Posterior vena cava (tissue), 2 donors: ENCODE measurements at places on chromosomes 12 and 14. TPM values are rescaled to one million over a fixed set of nuclear protein-coding genes. Genes with fewer than 3 reads are reported as not detected.
A peak's percentile ranks its signal among the peaks of the same experiment; 100 is the strongest.

GRCh38 chr12:63292471-63293221 is 141.6 kb upstream of the AVPR1A start:
- no peak for DNase-seq

- DNase-seq = no peak
These were observed 498 bp downstream of the GMFB start for GRCh38 chr14:54488318-54488645.

GRCh38 chr14:87122166-87122565 is 870.8 kb downstream of the GALC start:
- no peak for DNase-seq

DNA sequence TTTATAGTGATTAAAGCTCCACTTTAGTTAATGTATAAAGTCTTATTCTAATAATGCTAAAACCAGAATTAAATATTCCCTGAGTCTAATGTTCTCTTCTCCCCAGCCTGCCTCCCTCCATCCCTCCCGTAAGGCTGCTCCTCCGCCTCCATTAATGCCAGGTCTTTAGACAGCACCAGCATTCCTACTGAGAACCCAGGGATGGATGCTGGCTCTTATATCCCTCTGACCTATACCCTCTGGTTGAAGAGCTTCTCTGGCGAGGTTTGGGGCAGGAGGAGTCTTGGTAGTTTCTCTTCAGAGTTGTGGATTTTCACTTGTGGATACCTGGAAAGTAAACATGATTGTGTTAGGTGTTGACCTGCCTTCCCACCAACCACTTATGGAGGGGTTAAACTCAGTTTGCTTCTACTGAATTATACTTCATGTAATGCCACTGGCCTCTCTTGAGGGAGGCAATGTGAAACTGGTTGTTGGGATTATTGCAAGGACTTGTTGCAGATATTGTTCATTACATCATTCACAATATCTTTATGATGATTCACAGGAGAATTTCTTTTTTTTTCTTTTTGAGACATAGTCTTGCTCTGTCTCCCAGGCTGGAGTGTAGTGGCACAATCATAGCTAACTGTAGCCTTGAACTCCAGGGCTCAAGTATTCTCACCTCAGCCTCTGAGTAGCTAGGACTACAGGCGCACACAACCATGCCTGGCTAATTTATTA is 11.1 kb upstream of the SMAGP start:
- DNase-seq = no peak

GRCh38 chr12:78885466-78885865 is 20.9 kb downstream of the SYT1 start:
- no peak for DNase-seq

GRCh38 chr14:21098892-21099595 is 589 bp upstream of the ZNF219 start:
- DNase-seq = no peak

DNA sequence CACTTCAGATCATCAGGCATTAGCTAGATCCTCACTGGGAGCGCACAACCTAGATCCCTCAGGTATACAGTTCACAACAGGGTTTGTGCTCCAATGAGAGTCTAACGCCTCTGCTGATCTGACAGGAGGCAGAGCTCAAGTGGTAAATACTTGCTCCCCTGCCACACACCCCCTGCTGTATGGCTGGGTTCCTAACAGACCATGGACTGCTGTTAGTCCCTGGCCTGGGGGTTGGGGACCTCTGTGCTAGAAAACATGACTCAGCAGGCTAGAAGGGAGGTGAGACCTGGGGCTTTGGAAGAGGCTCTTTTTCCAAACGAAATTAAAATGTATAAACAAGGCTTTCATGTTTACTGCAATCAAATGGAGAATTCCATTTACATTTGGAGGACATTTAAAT is 691.1 kb downstream of the FLRT2 start:
- DNase-seq = no peak

DNA sequence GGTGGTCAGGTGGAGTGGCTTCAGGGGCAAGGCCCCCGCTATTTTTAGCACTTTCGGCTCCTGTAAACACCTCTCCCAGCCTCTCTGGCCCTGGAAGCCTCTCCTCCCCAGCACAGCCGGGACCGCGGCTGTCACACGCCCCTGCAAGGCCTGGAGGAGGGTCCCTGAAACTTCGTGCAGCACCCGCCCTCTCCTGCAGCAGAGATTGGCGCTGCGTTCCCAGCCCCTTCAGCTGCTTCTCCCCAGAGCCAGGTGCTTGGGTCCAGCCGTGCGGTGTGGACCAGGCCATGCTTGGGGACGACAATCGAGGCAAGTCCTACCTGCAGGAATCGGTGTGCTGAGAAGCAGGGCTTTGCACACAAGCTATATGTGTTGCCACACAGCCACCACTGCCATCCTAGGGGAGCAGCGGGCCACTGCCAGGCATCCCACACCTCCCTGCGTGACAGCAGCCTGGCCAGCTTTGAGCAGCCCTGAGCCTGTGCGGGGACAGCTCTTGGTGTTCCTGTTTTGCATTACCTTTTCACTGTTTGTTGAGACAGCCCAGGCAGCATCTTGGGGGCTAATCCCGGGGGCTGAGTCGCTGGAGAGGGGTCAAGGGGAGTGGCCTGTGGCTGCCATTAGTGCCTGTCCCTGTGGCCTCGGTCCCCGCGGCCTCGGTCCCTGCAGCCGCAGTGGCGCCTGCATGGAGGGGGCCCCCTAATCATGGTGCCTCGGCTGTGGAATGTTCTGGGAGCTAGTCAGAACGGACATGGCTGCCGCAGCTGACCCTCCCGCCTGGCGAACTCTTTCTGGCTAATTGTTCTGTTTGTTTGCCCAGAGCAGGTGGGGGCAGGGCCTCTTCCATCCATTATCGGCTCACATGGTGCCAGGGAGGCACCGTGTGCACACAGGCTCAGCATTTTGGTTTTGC is 27.6 kb upstream of the TRAF3 start:
- no peak for DNase-seq

GRCh38 chr12:67562513-67563287 is 85.8 kb upstream of the DYRK2 start:
- no peak for DNase-seq

- DNase-seq = no peak
These were observed 7.0 kb downstream of the AGAP2 start for GRCh38 chr12:57731411-57732080.

- DNase-seq = no peak
These were observed 84.4 kb downstream of the PPP2R5C start for GRCh38 chr14:101845896-101846295.

- no peak for DNase-seq
These were observed 337.7 kb downstream of the EMP1 start for GRCh38 chr12:13534242-13534641.

GRCh38 chr12:80702889-80703805 is 4.3 kb upstream of the MYF6 start:
- no peak for DNase-seq

- no peak for DNase-seq
These were observed 128.3 kb upstream of the FGD4 start for GRCh38 chr12:32270818-32271710.

- no peak for DNase-seq
These were observed 14.4 kb downstream of the KERA start for GRCh38 chr12:91043408-91043807.

DNA sequence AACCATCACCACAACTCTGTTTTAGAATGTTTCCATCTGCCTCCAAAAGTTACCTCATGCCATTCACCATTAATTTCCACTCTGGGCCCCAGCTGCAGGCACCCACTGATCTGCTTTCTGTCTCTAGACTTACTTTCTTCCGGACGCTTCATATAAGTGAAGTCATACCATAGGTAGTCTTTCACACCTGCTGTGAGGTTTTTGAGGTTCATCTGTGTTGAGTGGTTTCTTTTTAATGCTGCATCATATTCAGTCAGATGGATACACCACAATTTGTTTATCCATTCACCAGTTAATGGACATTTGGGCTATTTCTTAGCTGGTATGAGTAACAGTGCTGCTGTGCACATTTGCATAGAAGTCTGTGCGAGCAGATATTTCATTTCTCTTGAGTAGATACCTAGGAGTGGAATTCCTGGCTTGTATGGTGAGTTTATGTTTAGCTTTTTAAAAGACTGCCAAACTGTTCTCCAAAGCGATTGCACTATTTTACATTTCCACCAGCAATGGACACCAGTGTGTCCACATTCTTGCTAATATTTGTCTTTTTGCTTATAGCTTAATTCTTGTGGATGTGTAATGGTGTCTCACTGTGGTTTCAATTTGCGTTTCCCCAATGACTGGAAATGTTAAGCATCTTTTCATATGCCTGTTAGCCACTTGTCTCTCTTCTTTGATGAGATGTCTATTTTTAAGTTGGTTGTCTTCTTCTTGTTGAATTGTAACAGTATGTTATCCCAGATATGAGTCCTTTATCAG is 48.3 kb downstream of the ZFYVE21 start:
- no peak for DNase-seq

DNA sequence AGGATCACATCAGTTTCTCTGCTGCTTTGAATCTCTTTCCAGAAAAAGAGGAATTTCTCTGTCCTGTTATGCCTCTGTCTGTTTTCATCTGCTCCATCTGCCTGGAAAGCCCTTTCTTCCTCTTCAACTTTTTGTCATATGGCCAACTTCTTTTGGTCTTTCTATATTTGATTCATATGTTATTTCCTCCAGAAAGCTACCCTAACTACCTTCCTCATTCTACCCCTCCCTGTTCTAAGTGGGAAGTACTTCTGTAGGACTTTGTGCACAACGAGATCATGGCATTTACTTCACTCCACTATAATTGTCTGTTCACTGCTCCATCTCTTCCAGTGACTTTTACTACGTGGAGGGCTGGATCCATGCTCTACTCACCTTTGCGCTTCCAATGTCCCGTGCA is 5.9 kb downstream of the CLEC4D start:
- no peak for DNase-seq

GRCh38 chr12:77996670-77997069 is 166.0 kb downstream of the NAV3 start:
- DNase-seq = no peak

DNA sequence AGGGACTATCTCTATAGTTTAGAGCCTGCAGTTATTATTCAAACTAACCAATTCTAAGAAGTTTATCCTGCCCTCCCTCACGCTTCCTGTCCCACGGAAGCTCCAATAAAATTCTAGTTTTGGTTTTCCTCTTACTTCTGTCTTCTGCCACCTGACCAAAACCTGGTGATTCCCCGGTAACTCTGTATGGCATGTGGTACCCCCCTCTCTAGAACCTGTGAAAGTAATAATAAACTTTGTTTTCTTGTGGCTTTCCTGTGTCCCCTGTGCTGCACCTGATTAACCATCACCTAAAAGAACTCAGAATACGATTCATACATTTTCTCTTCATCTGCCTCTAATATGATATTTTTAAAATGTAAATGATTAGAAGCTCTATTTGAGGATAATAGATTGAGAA is 379.8 kb downstream of the APAF1 start:
- no peak for DNase-seq

DNA sequence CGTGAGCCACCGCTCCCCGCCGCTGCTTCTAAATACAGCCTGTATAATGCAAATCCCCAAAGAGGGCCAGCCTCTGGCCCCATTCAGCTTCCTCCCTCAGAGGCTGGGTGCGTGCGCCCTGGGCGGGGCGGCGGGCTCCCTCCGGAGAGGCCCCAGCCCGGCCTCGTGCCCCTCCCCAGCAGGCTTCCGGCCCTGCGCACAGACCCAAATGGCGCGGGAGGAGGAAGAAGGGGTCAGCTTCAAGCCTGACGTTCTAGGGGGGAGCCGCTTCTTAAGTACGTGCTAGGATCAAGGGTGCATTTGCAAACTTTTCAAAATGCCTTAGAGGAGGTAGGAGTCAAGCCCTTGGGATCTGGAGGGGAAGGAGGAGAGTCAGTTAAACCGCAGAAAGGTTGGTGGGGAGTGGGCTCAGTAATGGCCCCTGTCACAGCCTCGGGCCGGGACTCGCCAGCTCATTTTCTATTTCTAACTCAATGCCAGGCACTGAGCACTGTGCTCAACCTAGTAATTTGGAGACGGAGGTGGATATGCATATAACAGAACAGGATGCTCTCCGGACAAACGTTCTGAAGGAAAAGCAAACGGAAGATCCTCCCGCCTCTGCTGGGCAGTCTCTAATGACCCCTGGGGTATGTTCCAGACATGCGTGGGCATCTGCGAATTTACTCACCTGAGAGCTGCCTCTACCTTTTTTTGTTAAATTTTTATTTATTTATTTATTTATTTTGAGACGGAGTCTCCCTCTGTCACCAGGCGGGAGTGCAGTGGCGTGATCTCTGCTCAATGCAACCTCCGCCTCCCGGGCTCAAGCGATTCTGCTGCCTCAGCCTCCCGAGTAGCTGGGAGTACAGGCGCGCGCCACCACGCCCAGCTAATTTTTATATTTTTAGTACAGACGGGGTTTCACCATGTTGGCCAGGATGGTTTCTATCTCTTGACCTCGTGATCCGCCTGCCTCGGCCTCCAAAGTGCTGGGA is 32.3 kb downstream of the NINJ2 start:
- DNase-seq = peak; percentile 94

DNA sequence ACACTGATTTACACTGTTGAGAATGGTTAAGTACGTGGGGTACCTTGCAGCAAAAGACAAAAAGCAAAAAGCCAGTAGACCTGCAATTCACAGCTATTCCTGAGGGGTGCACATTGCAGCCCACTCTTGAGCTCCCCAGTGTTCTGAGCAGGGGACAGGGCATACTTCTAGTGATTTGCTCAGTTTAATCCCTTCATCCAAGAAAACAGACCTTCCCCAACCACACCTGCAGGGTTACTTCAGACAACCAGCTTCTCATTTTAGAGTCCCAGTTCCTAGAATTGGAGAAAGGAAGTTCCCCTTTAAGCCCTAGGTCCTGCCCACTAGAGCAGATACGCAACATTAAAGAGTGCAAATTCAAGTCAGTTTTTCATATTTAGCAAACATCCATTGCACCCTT is 3.6 kb upstream of the WSB2 start:
- no peak for DNase-seq

- no peak for DNase-seq
These were observed 352.0 kb upstream of the TMTC1 start for GRCh38 chr12:30135776-30136175.

TMX1 gene
- total RNA-seq = 26.0 TPM

BMP4 gene
- 9.1 TPM for total RNA-seq

RPS6KA5 gene
- total RNA-seq = 6.4 TPM

PHC1 gene
- total RNA-seq = 36.6 TPM

SERPINA12 gene
- total RNA-seq = not detected

HSPA2 gene
- total RNA-seq = 49.0 TPM

FRMD6 gene
- total RNA-seq = 33.1 TPM
